ENCODE measurements at places on chromosomes 11 and 22.

GRCh38 chr22:45608763-45609180, 62.9 kb upstream of the ATXN10 start:
- peak; percentile 52 for DNase-seq

DNA sequence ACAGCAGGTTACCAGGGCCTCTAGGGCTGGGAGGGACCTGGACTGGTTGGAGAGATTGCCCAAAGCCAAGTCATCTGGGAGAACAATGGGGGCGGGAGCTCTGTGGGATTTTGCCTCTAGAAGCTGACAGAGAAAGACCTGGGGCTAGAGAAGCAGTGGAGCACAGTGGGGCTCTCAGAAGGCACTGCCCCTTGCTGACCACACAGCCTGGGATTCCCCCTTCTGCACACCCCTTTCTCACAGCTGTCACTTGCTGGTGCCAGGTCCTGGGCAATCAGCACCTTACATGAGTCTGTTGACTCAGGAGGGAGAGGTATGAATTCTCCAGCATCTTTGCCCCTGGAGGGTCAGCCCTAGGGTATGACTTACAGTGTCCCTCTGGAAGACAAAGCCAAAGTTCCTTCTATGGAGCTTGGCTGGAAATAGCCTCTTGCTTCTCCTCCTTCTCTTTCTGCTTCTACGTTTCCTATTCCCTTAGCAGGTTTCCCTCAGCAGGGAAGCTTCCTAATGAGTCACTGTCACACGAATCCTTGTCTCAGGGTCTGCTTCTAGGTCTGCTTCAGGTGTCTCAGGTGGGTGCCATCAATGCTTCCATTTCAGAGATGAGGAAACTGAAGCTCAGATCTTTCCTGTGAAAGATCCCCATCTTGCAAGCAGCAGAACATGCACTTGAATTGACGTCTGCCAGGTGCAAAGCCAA, 27.0 kb downstream of the GDPD5 start:
- no peak for DNase-seq

GRCh38 chr22:44599500-44600140, 101.6 kb upstream of the RTL6 start:
- DNase-seq = no peak

- no peak for DNase-seq
Observed at GRCh38 chr11:71934213-71934612, 5.4 kb downstream of the RNF121 start.

DNA sequence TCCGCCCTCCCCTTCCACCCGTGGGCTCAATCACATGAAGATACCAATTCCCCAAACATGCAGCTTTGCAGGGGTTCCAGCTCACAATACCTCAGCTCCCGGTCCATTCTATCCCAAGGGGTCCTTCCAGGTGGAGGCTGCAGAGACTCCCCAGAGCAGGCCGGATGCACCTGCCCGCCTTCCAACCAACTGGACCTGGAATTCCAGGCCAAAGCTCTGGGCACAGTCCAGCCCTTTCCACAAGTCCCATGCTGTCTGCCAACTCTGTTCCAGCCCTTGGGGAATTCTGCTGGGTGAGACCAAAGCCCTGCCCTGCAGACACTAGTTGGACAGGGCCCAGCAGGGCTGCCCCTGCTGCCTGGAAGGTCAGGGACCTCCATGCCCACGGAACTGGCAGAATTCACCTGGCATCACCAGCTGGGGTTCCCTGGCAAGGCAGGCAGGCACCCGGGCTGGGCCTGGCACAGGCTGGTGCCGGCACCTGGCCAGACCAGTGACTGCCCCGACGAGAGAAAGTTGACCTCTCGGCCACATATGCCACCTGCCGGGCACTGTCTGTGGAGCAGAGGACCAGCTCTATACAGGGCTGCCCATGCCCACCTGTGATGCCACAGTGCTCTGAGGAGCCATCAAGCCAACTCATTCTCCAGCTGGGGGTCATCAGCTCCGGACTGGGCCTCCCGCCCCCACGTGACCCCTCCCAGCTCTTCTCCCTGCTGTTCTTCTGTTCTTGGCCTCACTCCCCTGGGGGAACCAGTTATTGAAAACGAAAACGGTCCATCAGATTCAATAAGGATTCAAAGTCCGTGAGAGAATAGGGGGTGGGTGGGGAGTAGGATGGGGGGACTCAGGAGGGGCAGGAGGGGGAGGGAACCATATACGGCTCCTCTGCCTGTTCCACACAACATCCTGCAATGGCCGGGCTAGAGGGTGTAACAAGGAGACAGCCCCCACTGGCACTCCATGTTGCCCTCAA, 4.7 kb downstream of the SYT7 start:
- no peak for DNase-seq

GRCh38 chr11:12803086-12803826, 129.0 kb downstream of the TEAD1 start:
- DNase-seq = no peak

DNA sequence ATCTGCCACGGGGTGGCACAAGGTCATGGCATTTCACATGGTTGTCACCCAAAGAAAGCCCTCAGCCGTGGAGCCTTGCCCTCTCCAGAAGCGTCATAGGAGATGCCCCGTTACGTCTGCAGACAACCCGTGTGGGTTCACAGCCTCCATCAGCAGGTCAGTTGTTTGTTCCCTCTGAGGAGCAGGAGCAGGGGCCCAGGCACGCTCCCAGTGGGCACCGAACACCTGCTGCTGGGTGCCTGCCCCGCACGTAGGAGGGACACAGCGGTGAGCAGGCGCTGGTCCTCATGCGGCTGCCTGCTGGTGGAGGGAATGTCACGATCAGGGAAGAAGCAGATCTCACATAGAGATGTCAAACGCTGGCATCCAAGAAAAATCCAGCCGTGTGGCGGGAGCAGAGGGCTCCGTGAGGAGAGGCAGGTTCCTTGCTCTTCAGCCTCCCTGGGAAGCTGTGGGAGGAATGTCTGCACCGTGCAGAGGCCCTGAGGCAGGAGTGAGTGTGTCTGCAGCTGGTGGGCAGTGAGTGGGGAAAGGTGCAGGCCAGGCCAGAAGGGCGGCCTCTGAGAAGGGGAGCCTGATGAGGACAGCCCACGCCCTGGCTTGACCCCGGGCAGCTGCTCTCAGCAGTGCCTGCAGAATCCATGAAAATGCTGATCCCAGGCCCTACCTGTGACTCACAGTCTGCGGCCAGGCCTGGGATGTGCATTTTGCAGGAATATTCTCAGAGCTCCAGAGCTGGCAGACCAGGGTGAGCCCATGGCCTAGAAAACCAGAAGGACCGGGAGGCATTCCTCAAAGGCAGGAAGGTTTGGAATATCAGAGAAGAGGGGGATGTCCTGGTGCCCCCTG, 36.4 kb upstream of the TH start:
- DNase-seq = no peak

DNA sequence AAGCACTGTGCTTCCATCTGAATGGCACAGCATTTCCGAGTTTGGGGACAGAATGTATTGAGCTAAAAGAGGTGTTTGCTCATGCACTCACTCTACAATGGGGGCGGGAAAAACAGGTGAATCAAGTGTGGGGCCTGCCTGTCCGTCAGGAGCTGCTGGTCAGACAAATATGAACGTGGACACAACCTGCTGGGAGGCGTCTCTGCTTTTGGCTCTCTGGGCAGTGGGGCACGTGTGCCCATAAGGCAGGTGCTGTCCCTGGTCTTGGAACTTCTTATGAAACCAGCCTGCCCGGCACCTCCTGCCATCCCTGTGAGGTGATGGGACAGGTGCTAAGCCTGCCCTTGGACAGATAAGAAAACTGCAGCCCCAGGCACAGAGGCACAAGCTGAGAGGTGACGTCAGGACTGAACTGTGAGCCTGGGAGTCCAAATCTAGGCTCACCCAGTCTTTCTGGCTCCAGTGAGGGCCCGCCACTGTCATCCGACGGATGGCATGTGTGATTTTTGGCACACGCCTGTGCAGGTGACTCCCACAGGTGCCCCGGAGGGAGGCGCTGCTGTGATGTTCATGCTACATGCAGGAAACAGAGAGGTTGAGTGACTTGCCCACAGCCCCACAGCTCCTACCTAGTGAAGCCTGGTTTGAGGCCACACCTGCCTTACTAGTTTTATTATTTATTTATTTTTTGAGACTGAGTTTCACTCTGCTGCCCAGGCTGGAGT, 51.6 kb downstream of the SMIM38 start:
- no peak for DNase-seq

DNA sequence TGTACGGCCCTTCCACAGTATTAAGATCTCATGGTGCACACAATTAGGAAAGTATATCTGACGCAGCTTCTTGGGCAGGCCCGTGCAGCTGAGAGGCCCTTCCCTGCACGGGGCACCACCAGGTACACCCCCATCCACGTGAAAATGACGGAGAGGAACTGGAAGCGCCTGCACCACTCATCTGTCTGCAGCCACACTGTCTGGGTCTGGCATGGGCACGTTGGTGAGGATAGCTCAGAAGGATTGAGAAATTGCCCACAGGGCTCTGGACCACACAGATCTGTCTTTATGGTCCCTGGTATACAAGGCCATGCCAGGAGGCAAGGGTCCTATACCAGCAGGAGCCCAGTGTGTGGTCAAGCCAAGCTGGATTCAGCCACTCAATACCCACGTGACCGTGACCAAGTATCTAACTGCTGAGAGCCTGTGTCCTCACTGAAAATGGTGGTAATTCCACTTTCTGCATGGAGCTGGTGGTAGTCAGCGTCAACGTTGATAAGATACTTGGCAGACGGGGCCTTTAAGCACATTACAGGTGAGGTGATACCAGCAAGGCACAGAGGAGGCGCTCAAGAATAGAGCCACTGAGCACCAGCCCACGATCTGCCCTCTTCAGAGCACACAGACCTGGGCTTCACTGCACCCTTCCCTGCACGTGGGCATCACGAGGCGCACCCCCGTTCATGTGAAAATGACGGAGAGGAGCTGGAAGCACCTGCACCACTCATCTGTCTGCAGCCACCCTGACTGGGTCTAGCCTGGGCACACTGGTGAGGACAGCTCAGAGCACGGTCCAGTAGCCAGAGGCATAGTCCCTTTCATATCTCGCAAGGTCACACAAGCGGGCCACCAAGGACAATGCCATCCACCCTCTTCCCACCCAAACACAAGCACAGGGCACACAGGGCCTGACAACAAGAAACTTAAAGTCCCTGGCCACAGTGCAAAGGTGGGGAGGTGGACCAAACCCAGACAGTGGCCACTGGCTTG, 28.4 kb downstream of the SHANK2 start:
- no peak for DNase-seq

DNA sequence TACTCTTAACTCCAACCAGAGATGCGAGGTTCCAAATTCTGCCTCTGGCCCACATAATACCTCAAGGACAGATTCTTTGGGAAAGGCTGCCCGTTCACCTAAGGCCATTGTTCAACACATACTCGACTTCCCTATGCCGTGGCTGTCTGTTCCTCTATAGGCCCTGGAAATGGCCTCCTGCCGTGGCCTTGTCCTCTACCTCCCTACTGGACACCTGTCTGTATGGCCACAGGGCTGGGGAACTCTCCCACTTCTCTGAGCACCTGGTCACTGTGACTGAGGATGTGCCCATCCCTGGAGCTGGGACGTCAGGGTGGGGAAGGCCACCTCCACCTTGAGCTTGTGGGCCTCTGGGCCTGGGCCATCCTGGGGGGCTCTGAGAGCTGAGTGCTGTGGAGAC, 340.5 kb upstream of the B3GAT1 start:
- no peak for DNase-seq

GRCh38 chr22:37741312-37741795, 44.5 kb downstream of the TRIOBP start:
- DNase-seq = no peak

DNA sequence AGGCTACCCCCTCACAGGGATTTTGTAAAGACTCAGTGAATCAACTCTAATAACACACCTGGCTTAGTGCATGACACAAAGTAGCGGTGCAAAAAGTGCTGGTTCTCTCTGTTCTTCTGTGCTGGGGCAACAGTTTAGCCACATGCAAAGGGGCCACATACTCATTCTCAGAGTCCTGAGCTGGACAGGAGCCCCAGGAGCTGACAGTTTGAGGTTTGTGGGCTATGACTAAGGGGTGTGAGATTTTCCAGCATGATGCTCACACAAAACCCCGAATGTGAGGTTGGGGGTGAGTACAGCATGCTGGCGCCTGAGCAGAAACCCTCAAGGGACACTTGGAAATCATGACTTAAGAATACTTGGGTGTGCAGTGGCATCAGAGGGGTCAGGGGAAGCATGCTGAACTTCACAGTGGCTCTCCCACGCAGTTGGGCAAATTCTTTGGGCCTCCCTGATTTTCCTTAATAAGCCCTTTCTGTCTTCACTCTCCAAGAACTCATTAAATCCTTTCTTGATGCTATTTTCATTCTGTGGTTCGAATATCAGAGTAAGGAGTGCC, 31.0 kb downstream of the TMPRSS5 start:
- DNase-seq = peak; percentile 62

- DNase-seq = no peak
Observed at GRCh38 chr11:110134110-110134509, 40.9 kb downstream of the ZC3H12C start.

DNA sequence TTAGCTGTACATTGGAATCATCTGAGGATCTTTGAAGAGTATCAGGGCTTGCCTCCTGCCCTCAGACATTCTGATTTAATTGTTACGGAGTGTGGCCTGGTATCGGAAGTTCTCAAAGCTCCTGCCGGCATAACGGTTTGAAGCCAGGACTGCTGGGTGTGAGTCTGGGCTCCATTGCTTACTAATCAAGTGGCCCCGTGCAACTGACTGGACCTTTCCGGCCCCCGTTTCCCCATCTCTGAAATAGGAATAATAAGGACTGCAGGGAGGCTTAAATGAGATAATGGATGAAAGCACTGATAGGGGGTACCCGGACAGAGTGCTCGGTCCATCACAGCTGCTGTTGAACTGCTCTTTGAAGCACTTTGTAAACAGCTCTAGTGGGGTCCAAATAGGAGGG, 1.7 kb downstream of the PLEKHB1 start:
- no peak for DNase-seq

DNA sequence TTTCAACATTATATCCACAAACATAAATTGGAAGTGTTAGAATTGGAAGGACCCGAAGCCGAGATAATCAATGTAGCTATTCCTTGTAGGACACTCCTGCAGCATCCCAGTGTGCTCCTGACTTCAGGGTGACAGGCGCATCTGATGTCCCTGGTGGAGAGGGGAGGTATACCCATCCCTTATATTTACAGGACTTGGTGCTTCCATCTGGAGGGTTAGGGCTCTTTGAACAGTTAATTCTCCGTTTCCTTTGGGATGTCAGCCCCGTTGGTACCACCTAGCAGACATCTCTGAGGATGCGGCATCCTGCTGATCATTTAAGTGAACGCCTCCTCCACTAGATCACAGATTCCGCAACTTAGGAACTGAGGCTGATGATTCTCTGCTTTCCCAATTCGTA, 451.3 kb downstream of the OPCML start:
- no peak for DNase-seq

- no peak for DNase-seq
Observed at GRCh38 chr11:93396316-93396715, 65.8 kb downstream of the DEUP1 start.

DNA sequence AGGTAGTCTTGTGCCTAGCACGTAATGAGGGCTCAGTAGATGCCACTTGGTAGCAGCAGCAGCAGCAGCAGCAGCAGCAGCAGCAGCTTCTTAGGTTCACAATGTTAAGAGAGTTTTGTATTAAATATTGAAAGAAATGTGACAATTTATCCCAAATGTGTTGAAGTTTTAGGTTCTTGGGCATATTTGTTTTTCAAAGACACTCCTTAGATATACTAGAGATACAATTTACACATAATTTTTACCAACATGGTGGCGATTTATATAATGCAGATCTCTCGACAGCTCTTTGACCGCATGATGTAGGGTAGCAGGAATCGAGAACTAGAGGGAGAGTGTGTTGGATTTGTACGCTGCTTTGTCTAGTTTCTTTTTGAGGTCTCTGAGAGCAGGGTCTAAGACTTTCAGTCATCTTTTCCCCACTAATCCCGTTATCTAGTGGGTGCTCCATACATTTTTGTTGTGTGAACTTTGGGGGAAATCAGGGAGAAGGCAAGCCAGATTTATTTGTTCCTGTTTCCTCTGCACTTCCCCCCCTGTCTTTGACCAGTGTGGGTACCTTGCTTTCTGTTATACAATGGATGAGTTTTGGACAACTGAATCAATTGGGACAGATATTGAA, 1.4 kb downstream of the FDX1 start:
- no peak for DNase-seq
